Activated CD8-positive, alpha-beta T cell treated with anti-CD3 and anti-CD28 coated beads, Interleukin-2, amount 10 ng/mL, durations not matched to agents 7 days and 5 days (primary cell): ENCODE measurements at places on chromosomes 11 and 22. TPM values are rescaled to one million over a fixed set of nuclear protein-coding genes. Genes with fewer than 3 reads are reported as not detected.
A peak's percentile ranks its signal among the peaks of the same experiment; 100 is the strongest.

RBMXL2 gene
- not detected for total RNA-seq

CFAP300 gene
- not detected for total RNA-seq

FHIP1B gene
- 20.4 TPM for total RNA-seq

NOX4 gene
- not detected for total RNA-seq

DNA sequence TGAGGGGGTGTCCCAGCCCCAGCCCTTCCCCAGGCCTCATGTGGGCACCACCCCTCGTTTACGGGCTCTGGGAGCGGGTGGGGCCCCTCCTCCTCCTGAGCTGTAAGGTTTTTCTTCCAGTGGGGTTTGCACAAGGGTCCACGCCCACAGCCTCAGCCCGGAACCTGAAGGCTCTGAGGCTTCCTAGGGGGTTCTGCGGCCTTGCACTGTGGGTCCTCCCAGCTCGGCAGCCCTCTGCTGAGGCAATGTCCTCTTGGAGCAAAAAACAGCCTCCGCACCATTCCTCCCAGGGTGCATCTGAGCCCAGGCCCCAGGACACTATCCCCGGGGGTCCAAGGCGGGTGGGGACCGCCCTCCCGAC lies 14.1 kb downstream of the H19 start:
- DNase-seq: no peak
- no peak overlapping the region for H3K4me3 ChIP-seq
- H3K36me3 ChIP-seq: no peaks in the 10 kb centered on the region
- no peaks in the 10 kb centered on the region for H3K27me3 ChIP-seq
- H3K27ac ChIP-seq: no peak overlapping the region

DNA sequence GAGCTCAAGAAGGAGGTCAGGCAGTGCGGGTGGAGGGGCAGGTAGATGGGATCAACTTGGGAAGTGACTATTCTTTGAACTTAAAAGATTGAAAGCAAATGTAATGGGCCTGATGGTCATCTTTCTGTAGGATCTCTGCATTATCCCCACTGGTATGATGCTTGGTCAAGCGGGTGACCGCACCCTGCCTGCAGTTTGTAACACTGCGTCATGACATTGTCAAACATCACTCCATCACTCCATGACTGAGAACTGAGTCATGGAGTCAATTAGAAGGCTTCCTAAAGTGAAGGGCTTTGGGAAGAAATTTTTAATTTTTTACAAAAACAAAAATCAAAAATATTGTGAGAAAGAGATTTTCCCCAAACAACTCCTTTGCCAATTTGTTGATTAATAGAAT lies 62.4 kb upstream of the BMAL1 start:
- H3K27me3 ChIP-seq: peaks cover 10% of the 10 kb centered on the region
- H3K4me1 ChIP-seq: peaks cover 3% of the 10 kb centered on the region
- H3K27ac ChIP-seq: no peak overlapping the region
- H3K36me3 ChIP-seq: no peaks in the 10 kb centered on the region
- no peak for DNase-seq

- no peak overlapping the region for H3K4me3 ChIP-seq
- H3K27ac ChIP-seq: no peak overlapping the region
- no peaks in the 10 kb centered on the region for H3K27me3 ChIP-seq
- DNase-seq: no peak
- H3K4me1 ChIP-seq: no peaks in the 10 kb centered on the region
Measured at GRCh38 chr11:130097285-130097684, 27.6 kb downstream of the APLP2 start.

DNA sequence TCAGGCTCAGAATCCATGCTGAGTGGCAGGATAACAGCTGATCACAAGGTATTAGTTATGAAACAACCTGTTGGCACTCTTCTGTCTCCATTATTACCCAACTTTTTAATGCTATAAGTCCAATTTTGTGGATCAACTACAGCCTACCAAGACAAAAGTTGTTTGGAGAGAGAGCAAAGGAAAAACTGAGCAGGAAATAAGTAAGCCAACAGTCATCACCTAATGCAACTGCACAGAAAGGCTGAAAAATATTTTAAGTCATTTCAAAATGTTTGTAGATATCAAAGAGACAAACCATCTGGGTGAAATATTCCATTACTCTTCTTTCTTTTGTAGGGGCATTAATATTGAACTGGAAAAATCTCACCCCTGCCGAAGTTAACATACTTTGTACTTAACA lies 41.6 kb downstream of the FDX1 start:
- H3K27me3 ChIP-seq: no peaks in the 10 kb centered on the region
- H3K36me3 ChIP-seq: peaks cover 14% of the 10 kb centered on the region
- no peak overlapping the region for H3K4me3 ChIP-seq
- DNase-seq: no peak
- H3K27ac ChIP-seq: no peak overlapping the region

GRCh38 chr11:33949252-33949913 lies 57.5 kb upstream of the LMO2 start:
- DNase-seq: no peak
- no peaks in the 10 kb centered on the region for H3K36me3 ChIP-seq
- no peak overlapping the region for H3K27ac ChIP-seq
- peaks cover 14% of the 10 kb centered on the region for H3K27me3 ChIP-seq

DNA sequence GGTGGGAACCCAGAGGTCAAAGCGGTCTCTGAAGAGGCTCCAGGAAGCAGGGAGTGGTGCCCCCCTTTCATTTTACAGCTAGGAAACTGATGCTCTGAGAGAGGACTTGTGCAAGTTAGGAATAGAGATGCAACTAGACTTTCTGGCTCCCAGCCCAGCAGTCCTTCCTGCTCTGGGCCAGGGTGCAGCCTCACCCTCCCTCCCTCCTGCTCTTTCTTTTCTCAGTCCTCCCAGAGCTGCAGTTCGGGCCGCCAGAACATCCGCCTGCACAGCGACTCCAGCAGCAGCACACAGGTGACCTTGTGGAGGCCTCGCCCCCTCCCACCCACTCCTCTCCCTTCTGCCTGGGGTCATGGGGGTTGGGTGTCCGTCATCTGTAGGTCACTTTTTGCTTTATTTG lies 51.5 kb downstream of the LHFPL7 start:
- no peak overlapping the region for H3K4me3 ChIP-seq
- H3K4me1 ChIP-seq: no peaks in the 10 kb centered on the region

GRCh38 chr11:95231881-95232605 lies 1.0 kb upstream of the SESN3 start:
- no peak overlapping the region for H3K4me3 ChIP-seq
- H3K4me1 ChIP-seq: peaks cover 39% of the 10 kb centered on the region
- no peak overlapping the region for H3K27ac ChIP-seq
- peaks cover 9% of the 10 kb centered on the region for H3K36me3 ChIP-seq
- peak; percentile 79 for DNase-seq
- H3K27me3 ChIP-seq: peaks cover 2% of the 10 kb centered on the region

DNA sequence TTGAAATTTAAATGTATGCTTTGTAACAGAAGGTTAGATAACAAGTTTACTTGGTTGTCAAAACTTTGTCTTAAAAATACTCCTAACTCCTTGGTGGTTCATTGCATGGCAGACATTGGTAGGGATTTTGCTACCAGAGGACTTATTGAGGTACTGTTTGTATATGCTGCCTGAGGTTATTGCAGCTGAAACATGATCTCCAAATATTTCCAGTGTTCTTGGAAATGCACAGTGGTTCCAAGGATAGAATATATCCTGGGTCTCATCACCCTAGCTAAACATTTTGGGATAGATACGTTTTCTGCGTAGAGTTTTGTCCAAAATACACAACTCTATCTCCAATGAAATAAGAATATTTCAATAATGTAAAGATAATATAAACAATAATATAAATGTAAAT lies 109.2 kb downstream of the RAB38 start:
- H3K36me3 ChIP-seq: no peaks in the 10 kb centered on the region
- no peak for DNase-seq
- H3K27me3 ChIP-seq: peaks cover 6% of the 10 kb centered on the region
- H3K4me1 ChIP-seq: no peaks in the 10 kb centered on the region

- DNase-seq: no peak
- no peak overlapping the region for H3K27ac ChIP-seq
- peaks cover 70% of the 10 kb centered on the region for H3K36me3 ChIP-seq
- H3K4me3 ChIP-seq: no peak overlapping the region
- no peaks in the 10 kb centered on the region for H3K27me3 ChIP-seq
Measured at GRCh38 chr11:121552154-121552553, 99.4 kb upstream of the SORL1-AS1 start.

DNA sequence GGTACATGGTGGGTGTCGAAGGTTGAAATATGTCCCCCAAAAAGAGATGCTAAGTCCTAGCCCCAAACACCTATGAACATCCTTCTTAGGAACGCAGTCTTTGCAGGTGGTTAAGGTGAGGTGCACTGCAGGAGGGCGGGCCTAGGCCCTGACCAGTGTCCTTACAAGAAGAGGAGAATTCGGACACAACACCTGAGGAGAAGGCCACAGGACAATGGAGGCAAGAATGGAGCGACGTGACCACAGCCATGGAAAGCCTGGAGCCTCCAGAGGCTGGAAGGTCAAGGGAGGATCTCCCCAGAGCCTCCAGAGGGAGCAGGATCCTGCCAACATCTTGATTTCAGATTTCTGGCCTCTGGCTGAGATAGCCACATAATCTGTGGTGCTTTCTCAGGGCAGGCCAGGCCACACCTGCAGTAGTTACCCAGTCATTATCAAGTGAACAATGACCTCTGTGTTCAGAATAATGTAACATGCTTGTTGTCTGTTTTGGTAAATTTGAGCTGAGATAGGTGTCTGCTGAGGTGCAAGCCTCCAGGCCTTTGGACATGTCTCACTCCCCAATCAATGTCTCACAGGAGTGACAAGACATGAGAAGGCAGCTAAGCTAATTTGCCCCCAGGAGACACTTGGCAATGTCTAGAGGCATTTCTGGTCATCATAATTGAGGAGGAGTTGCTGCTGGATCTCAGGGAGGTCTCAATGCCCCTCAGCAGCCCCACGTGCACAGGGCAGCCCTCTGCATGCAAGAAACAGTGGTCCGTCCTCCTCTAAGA lies 498.9 kb downstream of the BRD1 start:
- DNase-seq: peak; percentile 3
- no peaks in the 10 kb centered on the region for H3K36me3 ChIP-seq
- H3K27me3 ChIP-seq: no peaks in the 10 kb centered on the region
- H3K27ac ChIP-seq: no peak overlapping the region
- no peaks in the 10 kb centered on the region for H3K4me1 ChIP-seq

DNA sequence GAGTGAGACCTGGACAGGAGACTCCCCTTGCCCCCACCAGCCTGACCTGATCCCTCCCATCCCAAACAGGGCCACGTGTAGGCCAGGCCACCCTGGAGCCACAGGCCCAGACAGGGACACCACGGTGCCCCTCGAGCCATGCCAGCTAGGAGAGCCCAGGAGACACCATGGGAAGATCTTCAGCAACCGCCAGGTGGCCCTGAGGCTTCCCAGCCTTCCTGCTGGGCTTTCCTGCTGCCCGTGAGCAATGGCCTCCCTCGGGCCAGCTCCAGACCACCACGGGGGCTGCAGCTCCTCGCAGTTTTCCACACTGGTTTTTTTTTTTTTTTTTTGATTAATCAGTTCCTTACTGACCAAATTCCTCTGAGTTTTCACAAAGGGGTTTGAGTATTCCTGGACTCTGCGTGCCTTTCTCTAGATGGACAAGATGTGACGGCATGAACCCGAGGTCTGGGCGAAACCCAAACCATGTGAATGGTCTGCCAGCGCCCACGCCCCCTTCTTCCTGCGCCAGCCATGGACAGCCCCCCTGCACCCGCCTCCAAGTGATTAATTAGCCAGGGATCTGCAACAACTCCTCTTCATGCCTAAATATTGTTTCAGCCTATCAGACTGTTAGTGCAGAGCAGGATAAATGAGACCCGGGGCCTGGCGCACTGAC lies 40.9 kb downstream of the TBX1 start:
- no peak for DNase-seq
- no peaks in the 10 kb centered on the region for H3K27me3 ChIP-seq
- no peak overlapping the region for H3K4me3 ChIP-seq
- no peak overlapping the region for H3K27ac ChIP-seq
- H3K36me3 ChIP-seq: no peaks in the 10 kb centered on the region

DNA sequence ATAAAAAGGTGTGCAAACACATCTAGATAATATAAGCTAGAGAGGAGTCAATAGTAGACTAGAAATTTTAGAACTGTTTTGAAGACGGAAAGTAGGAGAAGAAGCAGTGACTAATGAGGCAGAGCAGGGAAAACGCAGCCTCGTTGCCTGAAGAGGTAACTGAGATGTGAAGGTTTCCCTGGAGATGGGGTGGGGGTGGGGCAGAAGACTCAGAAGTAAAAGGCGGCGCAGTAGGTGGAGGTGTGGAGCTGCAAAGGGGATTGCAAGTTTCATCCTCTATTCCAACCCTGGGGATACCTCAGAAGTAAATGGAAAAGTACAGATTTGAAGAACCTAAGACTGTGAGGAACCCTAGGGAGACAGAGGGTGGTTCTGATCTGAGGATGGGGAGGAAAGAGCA lies 109.5 kb downstream of the TMPRSS5 start:
- peaks cover 12% of the 10 kb centered on the region for H3K4me1 ChIP-seq
- no peak overlapping the region for H3K27ac ChIP-seq
- no peak overlapping the region for H3K4me3 ChIP-seq
- no peaks in the 10 kb centered on the region for H3K36me3 ChIP-seq
- no peak for DNase-seq

DNA sequence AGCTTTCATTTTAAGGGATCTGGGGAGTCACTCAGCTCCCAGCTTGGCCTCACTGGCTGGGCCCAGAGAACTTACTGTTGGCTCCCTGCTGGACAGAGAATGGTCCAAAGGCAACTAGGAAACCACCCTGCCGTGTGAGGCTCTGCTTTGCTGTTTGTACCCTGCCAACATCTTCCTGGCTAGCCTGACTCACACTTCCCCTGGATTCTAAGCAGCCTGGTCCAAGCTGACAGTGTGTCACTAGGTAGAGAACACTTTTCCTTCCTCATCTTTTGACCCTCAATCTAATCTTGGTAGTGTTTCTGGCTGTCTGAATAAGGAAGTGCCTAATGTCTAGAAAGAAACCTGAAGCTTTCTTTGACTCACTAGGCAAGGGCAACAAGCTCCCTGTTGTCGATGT lies 76.7 kb downstream of the FAR1 start:
- peaks cover 13% of the 10 kb centered on the region for H3K27me3 ChIP-seq
- no peak overlapping the region for H3K4me3 ChIP-seq
- no peaks in the 10 kb centered on the region for H3K4me1 ChIP-seq
- no peak overlapping the region for H3K27ac ChIP-seq

DNA sequence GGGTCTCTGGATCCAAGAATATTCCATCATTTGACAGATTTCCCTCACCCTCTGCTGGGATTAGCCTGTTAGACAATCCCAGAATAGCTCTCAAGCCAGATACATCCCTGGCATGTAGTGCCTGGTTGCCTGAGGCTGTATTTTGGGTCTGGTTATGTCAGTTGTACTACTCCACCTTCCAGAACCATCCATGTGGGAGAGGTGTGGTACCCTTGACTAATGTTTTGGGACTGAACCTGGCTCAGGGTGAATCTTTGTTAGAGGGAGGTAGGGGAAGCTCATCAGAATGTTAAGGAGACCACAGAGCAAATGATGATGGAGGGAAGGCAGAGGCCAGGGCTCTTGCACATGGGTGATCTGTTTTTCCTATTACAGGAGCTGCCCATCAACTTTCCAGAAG lies 5.2 kb downstream of the C11orf52 start:
- no peak overlapping the region for H3K27ac ChIP-seq
- peaks cover 14% of the 10 kb centered on the region for H3K27me3 ChIP-seq
- no peak for DNase-seq
- H3K4me3 ChIP-seq: no peak overlapping the region
